ENCODE measurements at places on chromosomes 11 and 22.

GRCh38 chr11:60977836-60978235 lies 6.4 kb downstream of the CD6 start:
- no peak for DNase-seq

DNA sequence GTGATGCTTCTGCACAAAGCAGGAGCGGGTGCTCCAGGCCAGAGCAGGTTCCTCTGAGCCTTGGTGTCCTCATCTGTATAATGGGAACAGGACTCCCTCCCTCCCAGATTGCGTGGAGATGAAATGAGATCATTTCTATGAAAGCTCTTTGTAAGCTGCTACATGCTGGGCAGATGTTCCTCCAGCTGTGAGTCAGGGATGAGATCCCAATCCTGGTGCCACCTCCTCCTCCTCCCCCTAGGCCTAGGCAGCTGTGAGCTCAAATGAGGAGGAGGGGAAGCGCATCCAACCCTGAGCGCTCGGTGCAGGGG lies 7.0 kb upstream of the CABP2 start:
- DNase-seq, result no peak

DNA sequence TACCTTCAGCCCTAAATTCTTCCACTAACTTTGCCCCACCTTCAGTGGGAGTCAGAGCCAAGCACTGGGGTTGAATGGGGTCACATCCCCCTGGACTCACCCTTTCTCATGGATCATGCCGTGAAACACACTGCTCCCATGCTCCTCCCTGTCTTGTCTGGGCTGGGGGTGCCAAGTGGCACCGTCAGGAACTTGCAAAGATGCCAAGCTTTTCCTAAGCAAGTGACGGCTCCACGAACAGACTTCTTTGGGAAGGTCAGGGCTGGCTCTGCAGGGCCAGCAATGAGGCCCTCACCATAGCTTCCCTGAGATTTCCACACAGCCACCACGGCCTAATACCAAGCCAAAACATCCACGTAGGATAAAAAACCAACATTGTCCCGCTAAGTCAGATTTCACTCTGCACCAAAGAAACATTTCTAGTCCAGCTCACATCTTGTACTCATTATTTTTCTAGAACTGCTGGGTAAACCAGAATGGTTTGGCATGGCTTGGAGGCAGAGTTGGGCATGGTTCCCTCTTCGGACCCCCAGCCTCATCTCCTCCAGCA lies 76.5 kb downstream of the NAT10 start:
- no peak for DNase-seq

DNA sequence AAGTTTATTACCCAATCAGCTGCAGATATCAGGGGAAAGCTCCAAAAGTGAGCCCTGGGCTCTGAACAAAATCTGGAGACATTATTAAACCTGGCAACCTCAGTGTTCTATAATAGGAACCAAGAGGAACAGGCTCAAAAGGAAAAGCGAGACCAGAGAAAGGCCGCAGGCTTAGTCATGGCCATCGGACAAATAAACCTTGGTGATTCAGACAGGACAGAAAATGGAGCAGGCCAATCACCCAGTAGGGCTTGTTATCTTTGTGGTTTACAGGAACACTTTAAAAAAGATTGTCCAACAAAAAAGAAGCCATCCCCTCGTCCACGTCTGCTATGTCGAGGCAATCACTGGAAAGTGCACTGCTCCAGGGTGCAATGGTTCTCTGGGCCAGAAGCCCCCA lies 7.7 kb upstream of the PANX1 start:
- no peak for DNase-seq

- DNase-seq, result no peak
Measured at GRCh38 chr11:44145011-44145775, 49.7 kb downstream of the EXT2 start.

DNA sequence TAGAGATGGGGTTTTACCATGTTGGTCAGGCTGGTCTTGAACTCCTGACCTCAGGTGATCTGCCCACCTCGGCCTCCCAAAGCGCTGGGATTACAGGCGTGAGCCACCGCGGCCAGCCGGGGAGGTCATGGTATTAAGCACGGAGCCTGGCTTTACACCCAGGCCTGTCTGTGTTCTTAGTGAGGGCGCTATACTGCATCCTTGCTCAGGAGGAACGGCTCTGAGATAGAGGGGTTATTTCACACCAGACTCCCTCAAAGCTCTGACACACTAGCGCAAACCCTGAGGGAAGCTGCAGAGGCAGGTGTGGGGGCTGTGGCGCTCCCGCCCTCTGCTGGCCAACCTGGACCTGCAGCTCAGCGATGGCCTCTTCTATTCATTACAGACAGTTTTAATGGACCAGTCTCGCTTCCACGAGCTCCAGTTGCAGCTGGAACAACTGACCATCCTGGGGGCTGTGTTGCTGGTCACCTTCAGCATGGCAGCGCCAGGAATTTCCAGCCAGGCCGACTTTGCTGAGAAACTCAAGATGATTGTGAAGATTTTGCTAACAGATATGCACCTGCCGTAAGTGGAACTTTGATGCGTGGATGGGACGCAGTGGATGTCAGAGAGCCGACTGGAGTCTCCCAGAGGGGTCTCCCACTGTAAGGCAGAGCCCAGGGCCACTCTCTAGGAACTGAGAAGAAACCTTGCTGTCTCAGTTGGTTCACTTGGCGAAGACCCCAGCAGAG lies 26.2 kb downstream of the TCP11L1 start:
- DNase-seq, result peak; percentile 69

DNA sequence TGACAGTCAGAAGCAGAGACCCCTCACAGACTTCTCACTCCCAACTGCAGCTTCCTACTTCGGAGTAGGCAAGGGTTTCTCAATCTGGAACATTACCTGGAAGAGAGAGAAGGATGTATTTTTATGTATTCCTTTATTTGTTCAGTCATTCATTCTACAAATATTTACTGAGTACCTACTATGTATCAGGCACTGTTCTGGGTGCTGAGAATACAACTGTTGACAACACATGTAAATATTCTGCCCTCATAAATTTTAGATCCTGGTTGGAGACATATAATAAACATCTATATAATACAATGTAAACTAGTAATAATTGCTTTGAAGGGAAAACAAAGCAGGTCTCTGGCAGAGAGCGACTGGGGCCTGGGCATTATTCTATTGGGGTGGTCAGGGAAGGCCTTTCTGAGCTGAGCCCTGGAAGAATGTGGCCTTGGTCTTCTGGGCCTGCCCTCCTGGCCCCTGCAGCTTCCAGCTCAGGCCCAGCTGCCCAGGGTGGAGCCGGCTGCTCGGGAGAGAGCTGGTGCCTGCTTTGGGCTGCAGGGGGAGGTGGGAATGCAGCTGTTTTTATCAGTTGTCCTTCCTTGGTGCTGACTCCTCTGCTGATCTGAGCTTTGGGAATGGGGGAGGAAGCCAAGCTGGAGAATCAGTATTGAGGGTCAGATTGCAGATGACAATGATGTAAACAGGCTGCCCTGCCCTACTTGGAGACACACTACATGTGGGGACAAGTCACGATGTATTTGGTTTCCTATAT lies 46.8 kb downstream of the PKNOX2 start:
- no peak for DNase-seq
